ENCODE measurements at places on chromosomes 13 and 19.
A peak's percentile ranks its signal among the peaks of the same experiment; 100 is the strongest.

DNA sequence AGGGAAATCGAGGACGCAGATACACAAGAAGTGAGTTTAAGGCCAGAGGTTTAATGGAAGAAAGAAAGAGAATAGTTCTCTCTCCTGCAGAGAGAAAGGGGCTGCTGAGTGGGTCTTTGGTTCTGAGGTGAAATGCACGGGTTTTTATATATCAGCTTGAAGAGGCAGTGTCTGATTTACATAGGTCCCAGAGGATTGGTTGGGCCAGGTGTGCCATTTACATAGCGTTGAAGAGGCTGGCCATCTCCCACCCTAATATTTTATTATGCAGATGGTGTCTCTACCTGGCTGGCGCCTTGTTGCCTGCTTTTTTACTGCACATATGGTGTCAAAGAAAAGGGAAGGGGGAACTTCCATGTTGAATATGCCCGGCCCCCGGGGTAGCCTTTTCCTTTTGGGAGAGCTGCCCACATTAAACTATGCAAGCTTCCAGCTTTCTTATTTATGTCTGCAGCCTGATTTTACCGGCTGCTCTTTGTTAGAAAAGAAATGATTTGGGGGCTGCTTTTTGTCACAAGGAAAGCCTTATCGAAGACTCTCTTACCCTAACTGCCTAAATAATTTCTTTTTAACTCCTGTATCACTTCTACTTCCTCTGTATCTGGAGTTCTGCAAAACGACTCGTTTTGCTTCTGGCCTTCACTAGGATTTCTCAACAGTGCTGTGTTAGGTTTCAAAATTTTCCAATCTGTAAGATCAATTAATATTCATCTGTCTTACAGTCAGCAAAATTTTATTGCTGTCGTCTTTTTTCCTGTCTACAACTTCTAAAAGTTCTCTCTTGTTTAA lies 268.5 kb downstream of the B3GLCT start:
- no peak for DNase-seq

GRCh38 chr19:44955505-44956439 lies 592 bp downstream of the CLPTM1 start:
- DNase-seq = no peak

DNA sequence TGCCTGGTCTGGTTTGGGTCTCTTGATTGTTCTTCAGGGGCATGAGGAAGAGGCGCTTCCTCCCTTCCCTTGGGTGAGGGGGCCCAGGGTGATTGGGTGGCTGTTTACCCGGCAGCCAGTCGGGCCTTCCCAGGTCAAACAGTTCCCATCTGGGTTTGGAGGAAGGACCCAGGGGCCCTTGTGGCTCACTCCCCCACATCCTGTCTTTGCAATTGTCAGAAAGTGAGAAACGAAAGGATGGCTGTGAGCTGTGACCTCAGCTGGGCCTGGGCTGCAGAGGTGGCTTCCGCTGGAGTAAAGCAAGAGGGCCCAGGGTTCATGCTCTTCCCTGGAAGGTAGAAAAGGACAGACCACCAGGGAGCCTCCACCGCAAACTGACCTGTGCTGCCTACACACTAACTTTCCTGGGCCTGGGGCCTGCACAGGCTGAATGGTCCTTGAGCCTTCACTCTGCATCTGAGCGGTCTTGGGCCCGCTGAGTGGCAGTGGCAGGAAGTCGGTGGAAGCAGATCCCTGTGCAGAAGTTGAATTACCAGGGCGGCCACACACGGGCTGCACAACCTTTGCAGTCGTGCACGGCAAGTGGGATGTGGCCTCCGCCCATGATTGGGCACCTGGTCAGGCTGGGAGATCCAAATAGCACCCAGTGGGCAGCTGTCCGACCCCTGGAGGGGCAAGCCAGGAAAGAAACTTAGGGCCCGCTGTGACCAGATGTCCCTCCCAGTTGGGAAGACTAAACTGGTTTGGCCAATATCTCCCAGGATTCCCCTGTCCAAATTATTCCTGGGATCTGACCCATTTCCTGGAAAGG lies 5.3 kb upstream of the CD79A start:
- no peak for DNase-seq

- no peak for DNase-seq
Measured at GRCh38 chr13:101140087-101140770, 276.1 kb downstream of the NALCN start.

GRCh38 chr19:29381353-29382203 lies 144.2 kb upstream of the VSTM2B start:
- no peak for DNase-seq

- DNase-seq = peak; percentile 44
Measured at GRCh38 chr13:59771272-59771671, 392.5 kb downstream of the DIAPH3 start.

DNA sequence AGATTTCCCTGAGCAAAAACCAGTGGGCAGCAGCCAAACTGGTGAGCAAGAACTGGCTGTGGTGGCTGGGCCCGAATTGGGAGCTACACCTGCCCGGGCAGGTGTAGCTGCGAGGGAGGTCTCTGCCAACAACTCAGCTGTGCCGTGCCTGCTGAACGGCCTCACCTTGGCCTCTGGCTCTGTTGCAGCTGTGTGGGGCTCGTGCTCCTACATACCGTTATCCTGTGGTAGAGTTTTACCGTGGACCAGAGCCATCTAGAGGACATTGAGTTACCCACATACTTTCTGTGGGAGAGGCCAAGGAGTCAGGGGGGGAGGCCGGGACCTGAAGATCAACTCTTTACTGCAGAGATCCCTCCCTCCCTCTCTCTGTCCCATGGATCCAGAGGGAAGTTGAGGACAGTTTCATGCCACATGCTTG lies 113.2 kb downstream of the TM9SF2 start:
- DNase-seq = no peak

DNA sequence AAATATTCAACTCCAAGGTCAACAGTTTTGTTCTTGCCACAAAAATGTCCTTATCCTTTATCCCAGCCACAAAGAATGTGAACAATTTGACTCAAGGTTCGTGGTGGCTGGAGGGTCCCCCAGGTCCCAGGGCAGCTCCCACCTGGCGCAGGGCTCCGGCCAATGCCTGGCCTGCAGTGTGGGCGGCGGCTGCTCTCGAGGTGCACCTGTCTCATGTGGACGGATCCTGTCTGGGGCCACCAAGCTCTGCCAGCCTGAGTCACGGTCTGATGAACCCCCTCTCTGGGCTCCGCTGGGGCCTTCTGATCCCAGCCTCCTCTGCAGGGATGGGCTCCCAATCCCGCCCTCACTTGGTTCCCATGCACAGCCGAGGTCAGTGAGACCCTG lies 49.4 kb downstream of the GAS6 start:
- peak; percentile 60 for DNase-seq

DNA sequence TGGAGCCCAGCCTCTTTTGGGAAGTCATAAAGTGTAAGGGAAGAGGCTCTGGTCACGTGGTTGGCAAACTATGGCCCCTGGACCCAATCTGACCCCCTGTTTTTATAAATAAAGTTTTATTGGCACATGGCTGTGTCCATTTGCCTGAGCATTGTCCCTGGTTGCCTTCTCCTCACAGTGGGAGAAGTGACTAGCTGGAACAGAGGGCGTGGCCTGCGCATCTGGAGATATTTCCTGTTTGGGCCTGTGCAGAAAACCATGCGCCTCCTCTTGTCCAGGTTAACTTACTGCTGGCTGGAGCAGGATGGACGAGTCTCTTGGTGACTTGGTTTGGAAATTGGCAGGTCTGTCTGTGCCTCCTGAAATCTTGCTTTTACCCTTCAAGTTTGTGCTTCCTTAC lies 48.3 kb downstream of the KDM4B start:
- peak; percentile 17 for DNase-seq

- peak; percentile 78 for DNase-seq
Measured at GRCh38 chr19:48319647-48320541, 5.5 kb upstream of the EMP3 start.

GRCh38 chr13:97261254-97262005 lies 39.3 kb downstream of the MBNL2 start:
- no peak for DNase-seq

DNA sequence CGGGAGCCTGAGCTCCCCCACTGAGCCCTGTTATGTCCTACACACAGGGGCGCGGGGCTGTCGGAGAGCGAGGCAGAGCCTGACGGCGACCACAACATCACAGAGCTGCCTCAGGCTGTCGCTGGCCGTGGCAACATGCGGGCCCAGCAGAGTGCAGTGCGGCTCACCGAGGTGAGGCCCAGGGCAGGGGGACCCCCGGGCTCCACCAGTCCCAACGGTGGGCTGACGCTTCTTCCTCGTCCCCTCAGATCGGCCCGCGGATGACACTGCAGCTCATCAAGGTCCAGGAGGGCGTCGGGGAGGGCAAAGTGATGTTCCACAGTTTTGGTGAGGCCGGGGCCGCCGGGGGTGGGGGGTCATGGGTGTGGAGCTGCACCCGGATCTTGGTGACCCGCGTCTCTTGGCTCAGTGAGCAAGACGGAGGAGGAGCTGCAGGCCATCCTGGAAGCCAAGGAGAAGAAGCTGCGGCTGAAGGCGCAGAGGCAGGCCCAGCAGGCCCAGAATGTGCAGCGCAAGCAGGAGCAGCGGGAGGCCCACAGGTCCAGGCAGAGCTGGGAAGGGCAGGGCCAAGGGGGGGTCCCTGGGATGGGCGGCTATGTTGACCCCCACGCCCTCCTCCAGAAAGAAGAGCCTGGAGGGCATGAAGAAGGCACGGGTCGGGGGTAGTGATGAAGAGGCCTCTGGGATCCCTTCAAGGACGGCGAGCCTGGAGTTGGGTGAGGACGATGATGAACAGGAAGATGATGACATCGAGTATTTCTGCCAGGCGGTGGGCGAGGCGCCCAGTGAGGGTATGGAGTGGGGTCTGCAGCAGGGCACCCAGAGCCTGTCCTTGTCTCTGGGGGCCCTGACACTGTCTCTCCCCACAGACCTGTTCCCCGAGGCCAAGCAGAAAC lies 1.2 kb upstream of the P2RY11 start:
- DNase-seq = no peak

DNA sequence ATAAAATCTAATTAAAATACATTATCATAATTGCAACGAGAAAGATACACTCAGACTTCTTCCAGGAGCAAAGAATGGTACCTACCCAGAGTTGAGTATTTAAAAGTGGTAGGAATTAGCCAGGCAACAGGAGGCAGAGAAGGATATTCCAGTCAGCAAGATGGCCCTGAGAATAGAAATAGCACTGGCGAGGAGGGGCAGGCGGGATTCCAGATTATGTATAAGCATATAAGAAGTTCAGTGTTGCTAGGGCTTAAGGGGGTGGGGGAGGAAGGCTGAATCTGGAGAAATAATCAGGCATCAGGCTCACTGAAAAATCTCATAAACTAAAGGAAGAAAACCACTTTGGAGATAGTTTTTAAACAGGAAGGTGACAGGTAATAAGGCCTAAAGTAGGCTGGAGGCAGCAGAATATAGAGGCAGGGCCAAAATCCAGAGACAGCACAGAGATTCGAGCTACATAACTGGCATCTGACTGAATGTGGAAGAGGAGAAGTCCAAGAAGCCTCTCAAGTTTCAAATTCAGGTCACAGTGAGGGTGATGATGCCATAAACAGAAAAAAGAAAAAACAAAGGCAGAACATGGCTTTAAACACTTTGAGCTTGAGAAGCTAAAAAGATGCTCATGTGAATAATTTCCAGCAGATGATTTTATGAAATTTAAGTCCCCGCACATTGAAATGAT lies 7.5 kb downstream of the KPNA3 start:
- no peak for DNase-seq

DNA sequence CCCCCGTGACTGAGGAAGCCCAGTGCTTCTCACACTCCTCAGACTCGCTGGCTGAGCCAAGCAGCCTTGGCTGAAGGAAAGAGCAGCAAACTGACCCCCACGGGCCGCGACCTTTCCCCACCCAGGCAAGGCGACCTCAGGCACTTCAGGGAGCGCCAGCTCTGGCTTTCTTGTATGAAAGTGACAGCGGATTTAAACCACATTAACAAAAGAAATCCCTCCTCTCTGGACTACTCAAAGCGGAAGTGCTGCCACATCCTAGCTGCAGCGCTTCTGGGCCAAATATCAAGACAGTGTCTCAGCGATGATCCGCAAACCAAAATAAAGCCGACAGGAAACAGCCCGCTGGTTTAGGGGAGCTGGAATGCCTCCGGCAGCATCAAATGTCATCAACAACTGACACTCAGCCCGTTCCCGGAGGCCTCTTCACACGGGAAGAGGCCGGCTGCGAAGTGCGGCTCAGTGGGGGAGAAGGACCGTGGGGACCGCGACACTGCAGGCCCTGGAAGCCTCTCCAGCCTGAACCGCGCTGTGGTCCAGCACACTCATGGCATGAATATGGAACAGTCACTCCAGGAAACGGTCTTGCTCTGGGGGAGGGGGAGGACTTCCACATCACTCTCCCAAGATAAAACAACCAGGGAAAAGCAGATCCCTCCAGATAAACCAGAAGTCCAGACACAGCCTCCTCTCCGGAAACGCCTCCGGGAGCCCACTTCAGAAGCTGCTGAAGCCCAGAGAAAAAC lies 1.4 kb downstream of the RASA3 start:
- peak; percentile 95 for DNase-seq

GRCh38 chr19:3609779-3610719 lies 3.4 kb upstream of the TBXA2R start:
- no peak for DNase-seq

DNA sequence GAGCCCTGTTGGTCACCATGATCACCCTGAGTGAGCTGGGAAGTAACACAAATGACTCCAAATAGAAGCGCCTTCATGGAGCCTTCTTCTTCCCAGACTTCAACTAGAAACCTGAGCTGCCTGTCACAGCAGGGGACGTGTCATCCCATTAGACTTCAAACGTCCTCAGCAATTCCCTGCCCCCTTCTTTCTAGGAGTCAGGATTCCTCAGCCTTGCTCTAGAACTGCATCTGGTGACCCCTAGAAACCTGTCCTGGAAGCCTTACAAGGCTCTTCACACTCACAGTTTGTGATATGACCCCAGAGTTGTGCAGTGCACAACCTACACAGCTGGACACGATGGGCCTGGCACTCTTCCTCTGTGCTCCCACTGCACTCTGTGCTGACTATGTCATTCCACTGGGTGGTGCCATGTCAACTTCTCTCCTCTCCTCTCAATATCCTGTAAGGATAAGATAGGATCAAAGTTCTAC lies 23.6 kb upstream of the TTYH1 start:
- DNase-seq = no peak

DNA sequence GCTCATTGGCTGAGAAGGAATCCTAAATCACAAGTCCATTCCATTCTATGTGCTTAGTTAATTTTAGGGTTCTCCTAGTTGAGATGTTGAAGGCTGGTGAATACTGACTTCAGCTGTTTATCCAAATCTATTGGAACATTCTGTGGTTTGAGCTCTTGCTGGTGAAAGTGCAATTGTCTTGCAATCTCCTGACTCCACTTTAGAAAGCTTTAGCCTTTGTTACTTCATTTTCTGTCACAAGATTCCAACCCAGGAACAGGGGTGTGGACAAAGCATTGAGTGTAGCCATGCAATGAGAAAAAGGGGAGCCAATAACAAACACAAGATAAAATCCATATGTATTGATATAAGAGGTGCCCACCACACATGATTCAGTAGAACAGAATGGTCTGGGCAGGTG lies 15.0 kb downstream of the CEACAM21 start:
- DNase-seq = no peak

DNA sequence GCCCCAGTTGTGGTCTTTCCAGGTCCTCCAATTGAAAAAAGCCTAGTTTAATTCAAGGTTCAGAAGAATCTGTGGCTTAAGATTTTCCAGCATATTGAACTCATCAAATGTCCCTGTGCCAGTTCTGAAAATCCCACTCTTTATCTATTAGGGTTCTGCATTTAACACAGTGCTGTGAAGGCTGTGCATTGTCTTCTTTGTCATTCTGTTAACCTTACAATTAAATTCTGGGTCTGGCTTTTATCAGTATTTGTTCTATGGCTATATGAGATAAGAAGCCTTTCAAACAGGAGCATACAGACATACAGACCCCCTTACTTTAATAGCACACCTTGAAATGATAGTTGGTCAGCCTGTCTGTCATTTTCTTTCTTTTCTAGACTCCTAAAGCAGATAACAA lies 362.1 kb upstream of the DACH1 start:
- DNase-seq = no peak

Measured in fibroblast of skin of right quadriceps (primary cell).